ENCODE measurements at places on chromosomes 12 and 14.
A peak's percentile ranks its signal among the peaks of the same experiment; 100 is the strongest.

GRCh38 chr12:47990351-47991105 lies 13.7 kb downstream of the COL2A1 start:
- no peak for DNase-seq

DNA sequence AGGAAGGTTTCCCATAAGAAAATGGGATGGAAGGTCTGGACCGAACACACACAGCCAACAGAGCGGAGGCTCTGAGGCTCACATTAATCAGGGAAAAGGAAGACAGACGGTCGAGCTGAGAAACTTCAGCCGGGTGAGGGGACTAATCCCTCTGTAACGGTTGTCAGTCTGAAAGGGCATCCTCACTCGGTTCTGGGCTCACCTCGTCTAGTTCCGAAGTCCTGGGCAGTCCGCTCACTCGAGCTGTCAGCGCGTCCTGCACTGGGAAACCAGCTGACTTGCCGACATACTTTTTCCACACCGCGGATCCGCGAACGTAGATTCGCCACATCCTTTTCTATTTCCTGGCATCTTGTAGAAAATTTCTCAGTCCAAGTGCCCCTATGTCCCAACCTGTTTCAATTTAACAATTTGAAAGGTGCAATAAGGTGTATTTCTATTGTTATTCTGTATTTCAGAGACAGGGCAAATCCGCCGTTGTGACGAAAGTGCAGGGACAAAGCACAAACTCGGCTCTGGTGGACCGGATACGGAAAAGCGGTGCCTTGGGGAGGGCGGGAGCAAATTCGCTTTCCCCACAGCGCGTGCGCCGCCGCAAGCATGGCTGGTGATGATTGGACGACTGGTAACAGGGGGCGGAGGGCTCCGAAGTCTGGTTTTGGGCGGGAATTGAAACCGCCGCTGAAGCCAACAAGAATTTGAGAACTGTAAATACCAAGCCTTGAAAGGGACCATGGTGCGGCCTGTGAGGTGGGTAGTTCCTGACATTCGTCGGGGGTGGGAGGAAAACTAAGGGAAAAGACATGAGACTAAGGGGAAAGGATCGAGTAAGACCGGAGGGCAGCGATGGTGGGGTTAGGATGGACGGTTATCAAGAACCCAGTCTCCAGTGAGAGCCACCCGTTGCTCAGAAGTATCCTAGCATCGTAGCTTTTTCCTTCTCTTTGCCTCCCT lies at the start of gene RAD51AP1:
TSS of gene RAD51AP1 (plus strand) at position 684 of the 954 bp plus-strand sequence. CDS start at position 734, 50 bp downstream.
- peak; percentile 98 for DNase-seq

DNA sequence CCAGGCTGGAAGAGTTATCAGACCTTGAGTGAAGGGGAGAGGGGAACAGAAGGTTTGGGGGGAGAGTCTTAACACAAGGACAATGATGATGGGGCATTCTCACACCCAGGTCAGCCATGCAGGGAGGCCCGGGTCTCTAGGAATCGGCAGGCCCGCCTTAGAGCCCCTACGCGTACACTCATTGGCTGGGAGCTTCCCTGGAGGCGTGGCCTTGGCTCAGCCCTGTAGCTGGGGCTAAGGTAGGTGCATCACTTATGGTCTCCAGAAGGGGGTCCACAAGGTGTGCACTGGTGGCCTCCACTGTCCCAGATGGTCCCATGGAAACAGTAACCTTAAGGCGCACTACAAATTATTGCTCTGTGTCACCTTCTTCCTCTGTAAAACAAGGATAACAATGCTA lies 660.1 kb downstream of the MED13L start:
- DNase-seq = no peak

DNA sequence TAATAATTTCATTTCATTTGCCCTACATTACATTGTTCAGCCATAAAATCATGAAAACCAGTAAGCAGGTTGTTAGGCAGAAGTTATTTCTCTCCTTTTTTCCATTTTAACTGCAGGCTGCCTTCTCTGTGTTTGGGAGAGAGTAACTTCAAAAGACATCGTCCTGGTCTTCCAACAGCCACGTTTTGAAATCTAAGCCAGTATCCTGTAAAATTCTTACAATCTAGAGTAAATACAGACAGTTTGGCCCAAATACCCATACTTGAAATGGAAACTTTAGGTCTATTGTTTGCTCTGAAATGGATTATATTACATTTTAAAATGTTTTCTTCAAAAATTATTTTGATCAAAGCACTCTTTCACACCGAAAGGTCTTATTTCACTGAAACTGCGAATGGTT lies 66.1 kb upstream of the SLCO1C1 start:
- DNase-seq = no peak

DNA sequence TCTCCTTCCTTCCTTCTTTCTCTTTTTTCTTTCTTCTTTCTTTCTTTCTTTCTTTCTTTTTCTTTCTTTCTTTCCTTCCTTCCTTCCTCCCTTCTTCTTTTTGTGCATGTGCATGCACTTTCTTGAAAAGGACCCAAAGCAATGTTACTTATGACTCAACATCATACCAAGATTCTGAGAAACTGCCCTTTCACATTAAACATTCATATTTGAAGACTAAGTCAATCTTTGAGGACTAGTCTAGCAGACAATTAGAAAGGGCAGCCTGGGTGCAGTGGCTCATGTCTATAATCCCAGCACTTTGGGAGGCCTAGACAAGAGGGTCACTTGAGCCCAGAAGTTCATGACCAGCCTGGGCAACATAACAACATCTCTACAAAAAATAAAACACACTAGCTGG lies 212.8 kb upstream of the KITLG start:
- no peak for DNase-seq

DNA sequence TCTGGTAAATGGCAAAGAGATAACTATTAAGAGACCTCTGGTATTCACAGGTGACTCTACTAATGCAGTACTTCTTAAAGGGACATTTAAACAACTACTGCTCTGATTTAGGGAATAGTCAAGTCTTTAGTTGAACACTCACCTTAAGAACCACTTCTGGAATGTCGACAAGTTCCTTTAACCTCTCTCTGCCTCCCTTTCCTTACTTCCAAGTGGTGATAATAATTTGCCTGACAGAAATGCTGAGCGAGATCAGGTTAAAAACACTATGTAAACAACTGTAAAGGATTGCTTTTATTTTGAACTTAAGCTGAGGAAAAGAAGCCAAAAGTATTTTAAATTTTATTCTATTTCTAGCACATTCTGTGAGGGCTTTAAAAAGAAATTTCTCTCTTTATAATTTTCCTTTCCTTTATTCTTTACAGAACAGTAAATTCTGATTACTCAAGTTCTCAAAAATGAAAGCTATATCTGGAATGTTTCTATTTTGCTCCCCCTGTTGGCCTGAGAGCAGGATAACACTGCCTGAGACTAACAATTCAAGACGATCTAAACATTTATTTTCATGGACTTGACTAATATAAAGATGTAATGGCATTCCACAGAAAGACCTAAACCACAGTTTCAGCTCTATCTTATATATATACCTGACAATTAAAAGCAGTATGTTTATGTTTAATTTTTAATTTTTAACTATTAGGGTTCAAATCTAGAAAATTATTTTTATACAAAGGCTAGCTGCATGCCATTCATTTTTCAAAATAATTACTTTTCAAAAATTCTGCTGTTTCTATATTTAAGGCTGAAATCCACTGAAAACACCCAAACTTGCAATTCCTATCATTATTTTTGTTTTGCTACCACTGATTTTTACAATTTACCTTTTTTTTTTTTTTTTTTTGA lies 29.2 kb downstream of the ZCCHC8 start:
- DNase-seq = peak; percentile 62

GRCh38 chr12:91920276-91920675 lies 225.4 kb downstream of the BTG1 start:
- no peak for DNase-seq

DNA sequence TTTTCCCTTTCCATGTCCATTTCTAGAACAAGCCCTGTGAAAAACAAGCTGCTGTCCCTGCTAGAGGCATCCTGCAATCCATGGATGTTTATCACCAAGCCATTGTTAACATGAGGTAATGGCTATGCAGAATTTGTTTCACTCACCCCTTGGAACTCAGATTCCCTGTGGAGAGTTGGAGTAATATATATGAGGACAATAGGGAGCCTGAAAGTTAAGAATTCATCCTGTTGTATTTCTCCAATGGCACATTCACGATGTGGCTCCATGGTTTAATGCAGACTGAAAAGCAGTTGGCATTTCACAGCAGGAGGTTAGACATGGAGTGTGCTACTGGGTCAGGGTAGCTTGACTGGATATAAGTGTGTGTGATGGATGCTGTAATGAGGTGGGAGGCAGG lies 32.4 kb downstream of the GPR65 start:
- DNase-seq = no peak

DNA sequence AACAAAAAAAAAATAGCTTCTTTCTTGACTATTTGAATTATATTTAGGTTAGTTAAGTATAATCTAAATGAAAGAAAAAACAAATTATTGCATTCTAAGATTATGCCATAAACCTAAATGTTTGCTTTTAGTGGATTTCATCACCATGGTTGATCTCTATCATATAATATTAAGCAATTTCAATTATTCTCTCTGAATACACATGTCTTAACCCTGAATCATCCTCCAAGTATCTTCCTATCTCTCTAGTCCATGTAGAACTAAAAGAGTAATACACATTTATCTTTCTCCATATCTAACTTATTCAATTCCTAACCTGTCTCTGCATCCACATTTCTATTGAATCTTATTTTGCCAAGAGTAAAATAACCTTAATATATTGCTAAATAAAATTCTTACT lies 59.6 kb downstream of the PPFIA2 start:
- no peak for DNase-seq

DNA sequence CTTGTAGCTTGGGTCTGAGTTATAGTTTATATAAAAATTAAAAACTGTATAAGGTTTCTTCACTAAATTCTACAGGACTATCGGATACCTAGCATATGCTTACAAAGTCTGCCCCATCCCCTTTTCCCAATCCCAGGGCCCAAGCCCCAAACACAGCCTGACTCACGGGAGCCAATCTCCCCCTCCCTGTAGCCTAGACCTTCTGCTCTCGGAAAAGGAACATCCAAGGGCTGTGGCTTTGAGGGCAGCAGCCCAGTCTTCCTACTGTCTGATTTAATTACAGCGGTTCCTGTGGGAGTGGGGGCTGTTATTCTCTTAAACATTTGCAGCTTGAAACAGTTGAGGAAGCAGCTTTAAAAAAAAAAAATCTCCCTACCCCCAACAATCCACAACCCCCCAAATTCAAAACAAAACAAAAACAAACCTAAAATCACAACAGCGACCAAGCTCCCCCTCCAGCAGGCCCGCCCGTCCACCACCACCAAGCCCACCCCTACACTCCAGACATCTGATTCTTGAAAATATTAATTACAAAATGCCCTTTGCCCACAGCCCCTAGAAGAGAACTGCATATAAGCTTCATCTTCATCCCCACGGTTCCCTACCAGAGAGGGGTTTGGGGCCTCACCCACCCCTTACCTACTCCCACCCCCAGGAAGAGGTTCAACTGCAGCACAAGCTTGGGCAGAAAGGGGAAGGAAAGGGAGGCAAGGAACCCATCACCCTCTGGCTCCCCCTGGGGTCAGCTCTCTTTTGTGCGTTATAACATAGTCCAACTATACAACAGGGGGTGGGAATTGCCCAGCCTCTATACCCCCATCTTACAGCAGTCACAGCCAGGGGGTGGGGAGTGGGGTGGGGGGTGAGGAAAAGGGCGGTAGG lies 1.1 kb upstream of the PRKAG1 start:
- peak; percentile 64 for DNase-seq

DNA sequence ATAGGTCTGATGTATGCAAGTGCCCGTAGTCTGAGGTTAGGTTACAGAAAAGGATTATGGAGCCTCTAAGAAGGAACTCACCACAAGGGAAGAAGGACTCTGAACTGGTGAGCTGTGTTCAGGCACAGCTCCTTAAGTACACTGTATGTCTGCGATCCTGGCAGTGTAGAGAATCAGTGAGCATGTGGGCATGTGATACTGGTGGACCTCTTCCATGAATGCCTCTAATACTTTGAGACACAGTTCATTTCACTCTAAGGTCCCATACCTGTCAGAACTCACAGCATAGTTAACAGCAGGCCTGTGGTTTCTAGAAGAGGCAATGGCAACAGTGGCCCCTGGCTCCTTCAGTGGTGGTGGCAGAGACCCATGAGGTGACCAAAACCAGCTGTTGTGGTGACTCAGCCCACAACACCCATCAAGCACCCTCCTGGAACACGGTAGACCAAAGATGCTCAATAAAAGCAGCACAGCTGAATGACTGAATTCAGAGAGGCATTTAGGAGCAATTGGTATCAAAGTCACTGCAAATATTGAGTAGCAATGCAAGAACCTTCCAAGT lies 6.9 kb upstream of the OR6J1 start:
- no peak for DNase-seq

DNA sequence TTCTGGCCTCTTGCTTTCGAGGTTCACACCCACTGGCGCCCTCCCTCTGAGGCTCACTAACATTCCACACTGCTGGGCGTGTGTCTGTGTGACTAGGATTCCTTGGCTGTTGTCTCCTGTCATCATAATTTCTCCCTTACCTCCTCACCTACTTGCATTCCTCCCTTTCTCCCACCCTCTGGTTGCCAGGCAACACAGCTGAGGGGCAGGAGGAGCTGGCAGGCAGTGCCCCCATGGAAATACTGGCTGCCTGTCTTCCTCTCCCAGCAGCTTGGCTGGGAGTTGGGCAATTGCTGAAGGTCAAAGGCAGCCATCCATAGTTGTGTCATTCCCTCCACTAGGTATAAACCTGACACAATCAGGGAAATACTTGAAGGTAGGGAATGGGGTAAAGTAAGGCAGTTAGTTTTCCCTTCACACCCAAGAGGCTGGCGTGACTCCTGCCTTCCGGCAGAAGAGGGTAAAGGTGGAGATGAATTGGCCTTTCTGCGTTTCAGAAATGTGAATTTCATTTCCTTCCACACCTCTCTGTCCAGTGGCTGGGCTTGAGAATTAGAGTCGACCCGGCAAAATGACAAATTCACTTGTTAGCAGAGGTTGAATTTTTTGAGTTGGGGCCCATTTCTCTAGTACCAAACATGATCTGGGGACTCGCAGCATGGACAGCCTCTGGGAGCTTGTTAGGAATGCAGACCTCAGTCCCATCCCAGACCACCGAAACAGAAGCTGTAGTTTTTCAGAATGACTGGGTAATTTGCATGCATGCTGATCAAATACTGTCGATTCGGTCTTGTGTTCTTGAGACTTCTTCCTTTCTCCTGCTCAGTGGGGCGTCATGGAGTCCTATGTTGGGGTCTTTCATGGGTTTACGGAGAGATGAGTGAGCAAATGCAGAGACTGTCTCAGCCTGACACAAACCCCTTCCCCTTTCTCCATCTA lies 24.3 kb upstream of the EMP1 start:
- DNase-seq = no peak

Measured in RPMI8226 (cell line).